Activated CD4-positive, CD25-positive, alpha-beta regulatory T cell treated with anti-CD3 and anti-CD28 coated beads, Interleukin-2, amount 50 U/mL, for 24 hours (primary cell): ENCODE measurements at places on chromosomes 16 and 17.

DNA sequence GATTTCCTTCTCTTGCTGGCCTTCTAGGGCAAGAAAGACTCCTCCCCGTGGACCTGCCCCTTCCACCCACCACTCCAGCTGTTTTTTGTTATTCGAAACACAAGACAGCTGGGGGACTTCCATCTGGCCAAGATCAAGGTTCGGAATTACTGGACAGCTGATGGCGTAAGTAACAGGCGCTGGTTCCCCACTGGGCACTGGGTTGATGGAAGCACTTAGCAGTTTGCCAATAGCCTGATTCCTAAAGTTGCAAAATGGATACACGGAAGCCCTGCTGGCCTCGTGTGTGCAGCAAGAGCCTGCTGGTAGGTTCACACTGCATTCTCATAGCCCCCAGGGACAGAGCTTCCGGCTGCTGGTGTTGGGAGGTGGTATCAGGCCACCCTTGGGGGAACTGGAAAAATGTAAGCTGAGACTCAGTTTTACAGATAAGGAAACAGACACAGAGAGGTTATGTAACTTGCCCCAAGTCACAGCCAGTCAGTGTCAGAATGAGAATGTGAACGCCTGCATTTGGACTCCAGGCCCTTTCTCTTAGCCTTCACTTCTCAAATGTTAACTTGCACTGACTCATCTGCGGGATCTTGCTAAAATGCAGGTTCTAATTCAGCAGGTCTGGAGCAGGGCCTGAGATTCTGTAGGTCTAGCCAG lies 171.7 kb downstream of the KATNIP start:
- ATAC-seq, result no peak

DNA sequence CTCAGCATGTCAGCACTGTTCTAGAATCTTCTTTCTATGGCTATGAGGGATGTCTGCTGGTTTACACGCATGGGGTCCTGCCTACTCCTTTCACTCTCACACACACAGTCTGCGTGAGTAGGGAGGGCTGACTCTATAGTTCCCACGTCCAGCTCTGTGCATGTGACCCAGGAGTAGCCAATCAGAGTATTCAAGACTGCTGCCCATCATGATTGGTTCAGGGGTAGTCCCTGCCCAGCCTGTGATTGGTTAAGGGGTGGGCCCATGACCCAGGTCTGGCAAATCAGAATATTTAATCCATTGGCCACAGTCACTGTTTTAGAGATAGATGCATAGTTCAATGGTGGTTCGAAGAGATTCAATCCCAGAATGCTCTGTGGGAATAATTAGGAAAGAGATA lies 151.3 kb upstream of the IRX3 start:
- no peak for ATAC-seq

GRCh38 chr17:50148226-50149090 lies 2.0 kb downstream of the PPP1R9B start:
- peak; percentile 10 for ATAC-seq

DNA sequence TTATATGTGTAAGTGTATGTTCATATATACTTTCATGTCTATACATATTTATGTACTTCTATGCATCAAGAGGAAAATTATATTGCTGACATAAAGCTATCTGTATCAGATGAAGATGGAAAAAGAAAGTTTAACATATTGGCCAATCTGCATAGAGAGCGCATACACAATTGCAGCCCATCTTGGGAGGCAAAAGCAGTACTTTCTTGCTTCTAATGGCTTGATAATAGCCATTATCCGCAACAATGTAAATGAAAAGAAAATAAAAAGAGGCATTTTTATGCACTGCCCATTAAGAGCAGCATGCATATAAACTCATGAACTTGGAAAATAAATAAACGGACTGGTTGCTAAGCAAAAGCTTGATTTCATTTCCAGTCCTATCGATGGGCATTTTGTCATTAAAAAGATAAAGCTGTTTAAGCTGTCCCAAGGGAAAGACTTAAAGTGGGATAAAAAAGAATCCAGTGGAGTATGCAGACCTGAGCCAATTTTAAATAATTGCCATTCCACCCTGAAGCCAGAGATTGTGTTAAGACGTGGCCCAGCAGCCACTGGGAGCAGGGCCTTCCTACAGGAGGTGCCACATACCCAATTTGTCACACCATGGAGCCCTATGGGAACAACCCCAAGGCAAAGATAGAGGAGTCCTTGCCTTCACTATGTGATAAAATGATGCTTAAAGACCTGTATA lies 183.6 kb upstream of the CDH11 start:
- ATAC-seq, result no peak

- no peak for ATAC-seq
Measured at GRCh38 chr17:79666111-79666510, 55.3 kb upstream of the RBFOX3 start.

DNA sequence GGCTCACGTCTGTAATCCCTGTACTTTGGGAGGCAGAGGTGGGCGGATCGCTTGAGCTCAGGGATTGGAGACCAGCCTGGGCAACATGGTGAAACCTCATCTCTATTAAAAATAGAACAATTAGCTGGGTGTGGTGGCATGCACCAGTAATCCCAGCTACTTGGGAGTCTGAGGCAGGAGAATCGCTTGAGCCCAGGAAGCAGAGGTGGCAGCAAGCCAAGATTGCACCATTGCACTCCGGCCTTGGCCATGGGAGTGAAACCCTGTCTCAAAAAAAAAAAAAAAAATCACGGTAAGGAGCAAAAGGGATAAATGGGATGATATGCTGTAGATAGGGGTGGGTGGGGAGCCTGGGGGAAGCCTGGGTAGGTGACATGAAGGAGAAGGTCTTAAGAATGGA lies 20.4 kb upstream of the TMEM98 start:
- ATAC-seq, result no peak

- ATAC-seq, result no peak
Measured at GRCh38 chr16:9655051-9655450, 527.2 kb downstream of the GRIN2A start.

DNA sequence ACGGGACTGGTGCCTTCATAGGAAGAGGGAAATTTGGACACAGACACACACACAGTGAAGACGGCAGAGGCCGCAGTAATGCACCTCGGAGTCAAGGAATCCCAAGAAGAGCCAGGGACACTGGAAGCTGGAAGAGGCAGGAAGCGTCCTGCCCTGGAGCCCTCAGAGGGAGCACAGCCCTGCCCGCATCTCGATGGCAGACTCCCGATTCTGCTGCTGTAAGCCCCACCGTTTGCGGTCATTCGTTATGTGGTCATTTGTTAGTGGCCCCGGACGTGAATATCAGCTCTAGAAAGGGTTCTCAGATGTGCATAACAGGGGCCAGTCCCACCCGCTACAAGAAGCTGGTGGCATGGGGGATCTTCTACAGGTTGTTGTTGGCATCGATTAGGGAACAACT lies 316.6 kb downstream of the FOXL1 start:
- ATAC-seq, result no peak

DNA sequence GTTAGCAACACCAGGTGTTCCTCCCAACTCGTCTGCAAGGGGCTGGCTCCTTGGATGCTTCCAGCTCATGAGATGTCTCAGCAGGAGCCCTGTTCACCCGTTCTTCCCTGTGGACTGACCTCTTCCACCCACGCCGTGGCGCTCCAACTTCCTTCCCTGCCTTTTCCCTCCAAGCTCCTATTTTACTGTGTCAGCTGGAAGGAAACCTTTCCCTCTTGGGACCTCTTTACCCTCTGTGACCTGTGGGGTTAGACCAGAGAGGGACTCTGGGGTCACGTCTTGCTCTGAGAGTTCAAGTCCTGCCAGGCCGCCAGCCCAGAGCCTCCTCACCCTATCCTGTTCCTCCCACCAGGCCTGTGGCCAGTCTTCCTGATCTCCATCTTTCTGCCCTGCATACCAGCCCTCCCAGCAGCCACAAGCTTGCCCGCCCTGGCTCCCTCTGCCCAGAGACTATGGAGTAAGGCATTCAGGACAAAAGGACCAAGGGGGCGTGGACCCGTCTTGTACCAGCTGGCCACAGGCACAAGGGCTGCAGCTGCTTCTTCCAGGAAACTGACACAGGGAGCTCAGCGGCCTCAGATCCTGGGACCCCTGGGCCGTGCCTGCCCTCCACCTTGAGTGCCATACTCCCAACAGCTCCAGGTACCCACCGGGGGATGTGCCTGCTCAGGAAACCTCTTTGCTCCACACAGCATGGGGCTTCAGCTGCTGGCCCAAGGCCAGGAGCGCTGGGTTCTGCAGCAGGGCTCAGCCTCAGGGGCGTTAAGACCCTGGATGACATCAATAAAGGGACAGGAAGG lies 3.0 kb downstream of the PAQR4 start:
- ATAC-seq, result no peak

GRCh38 chr16:19882186-19882585 lies 2.5 kb downstream of the GPRC5B start:
- no peak for ATAC-seq
